Iris pigment epithelial cell (primary cell): ENCODE measurements at places on chromosomes 13 and 19.
A peak's percentile ranks its signal among the peaks of the same experiment; 100 is the strongest.

GRCh38 chr13:110647365-110647737, 32.0 kb downstream of the NAXD start:
- no peak for DNase-seq

DNA sequence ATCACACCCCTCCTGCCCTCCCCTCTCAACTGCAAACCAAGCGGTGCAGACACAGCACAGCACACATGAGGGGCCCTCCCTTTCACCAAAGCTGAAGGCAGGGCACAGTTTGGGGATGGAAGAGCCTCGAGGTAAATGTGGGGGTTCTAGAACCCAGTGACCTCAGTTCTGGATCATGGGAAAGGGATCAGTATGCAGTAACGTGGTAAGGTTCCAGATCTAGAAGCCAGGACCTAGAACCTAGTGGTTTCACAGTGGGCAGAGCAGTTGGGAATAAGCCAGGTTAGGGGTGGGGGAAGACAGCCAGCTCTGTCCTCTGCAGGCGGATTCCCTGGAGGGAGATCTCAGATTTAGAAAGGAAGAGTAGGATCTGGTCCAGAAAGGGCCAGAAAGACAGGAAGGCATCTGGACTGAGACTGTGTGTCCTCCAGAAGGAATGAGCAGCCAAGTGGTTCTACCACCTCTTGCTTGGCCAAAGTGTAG, 3.1 kb downstream of the FTL start:
- no peak for DNase-seq

- no peak for DNase-seq
Observed at GRCh38 chr13:78339927-78340326, 263.4 kb downstream of the POU4F1 start.

- peak; percentile 39 for DNase-seq
Observed at GRCh38 chr13:49932066-49932465, 4.1 kb downstream of the SPRYD7 start.

DNA sequence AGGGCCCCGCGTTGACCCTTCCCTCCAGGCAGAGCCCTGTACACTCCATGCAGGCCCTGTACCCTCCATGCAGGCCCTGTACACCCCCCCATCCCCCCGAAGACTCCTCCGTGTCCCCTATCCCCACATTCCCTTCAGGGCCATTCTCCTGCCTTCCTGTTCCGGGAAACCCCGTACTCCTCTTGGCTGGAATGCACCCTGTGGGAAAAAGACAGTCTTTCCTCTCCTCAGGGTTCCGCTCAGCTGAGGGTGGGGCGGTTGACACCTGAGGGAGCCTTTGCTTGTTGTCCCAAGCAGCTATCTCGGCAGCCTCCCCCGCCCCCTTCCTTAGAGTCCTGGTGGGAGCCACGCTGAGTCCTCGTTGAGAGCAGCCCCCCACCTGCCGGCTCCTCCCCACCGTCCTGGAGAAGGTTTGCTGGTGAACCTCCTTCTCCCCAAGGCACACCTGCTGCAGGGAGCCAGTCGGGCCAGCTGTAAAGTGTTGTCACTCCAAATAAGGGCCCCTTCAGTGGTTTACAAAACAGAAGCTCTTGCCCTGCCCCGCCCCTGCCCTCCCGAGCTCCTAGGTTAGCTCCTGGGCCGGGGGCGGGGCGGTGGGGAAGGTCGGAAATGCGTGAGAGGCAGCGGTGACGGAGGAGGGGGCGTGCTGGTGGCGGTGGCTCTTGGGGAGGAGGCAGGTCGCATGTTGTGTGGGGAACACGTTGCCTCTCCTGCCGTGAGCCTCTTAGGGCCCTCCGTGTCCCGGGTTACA, 1.5 kb downstream of the GNA11 start:
- no peak for DNase-seq

DNA sequence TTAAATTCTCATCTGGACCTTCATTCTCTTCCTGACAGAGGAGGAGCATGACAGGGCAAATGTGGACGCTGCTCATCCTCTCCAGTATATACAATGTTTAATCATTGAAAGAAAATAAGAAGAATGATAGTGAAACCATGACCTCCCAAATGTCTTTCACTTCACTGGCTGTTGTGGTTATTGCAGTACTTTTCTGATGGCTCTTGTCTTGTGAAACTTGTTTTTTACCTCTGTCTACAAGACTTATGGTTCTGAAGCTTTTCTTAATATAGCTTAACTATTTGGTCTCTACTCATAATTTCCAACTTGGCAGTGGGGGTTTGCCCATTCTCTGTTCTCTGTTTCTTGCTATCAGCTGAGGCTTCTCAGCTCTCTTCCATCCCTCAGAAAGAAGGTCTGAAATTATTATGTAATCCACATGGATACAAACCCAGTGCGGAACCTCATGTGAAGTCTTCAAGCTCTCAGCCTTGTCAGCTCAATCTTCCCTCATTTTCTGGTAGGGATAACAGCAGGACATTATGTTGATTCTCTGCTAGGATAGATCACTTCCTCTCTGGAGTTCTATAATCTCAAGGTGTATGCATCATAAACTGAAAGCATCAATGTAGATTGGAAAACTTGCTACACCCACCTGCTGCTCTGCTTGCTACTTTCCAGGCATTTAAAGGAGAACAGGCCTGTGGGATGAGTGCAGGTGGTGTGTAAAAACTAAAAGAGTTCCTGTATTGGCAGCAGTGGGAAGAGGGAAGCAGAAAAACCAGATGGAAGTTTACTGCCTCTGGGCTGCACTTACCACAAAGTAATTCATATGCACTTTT, 250.3 kb upstream of the HTR2A start:
- DNase-seq = no peak

GRCh38 chr13:33323801-33324510, 38.4 kb upstream of the STARD13 start:
- peak; percentile 33 for DNase-seq

DNA sequence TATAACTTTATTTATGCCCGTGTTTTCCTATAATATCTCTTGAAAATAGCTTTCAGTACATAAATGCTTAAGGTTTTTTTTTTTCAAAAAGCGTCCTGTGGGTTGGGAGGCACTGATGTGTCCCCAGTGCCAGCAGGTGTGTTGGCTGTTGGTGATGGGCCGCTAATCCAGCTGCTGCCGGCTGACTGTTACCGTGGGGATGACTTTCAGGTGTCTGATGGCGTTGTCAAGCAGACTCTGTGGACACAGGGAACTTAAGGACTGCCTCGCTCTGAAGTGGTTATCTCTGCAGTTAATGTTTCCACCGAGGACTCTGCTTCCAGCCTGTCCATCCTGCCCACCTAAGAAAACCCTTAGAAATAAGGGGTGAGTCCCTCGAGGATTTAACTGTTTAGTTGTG, 94.5 kb downstream of the ANKRD10 start:
- DNase-seq = no peak

GRCh38 chr19:50311723-50312635, 17.2 kb downstream of the KCNC3 start:
- no peak for DNase-seq

DNA sequence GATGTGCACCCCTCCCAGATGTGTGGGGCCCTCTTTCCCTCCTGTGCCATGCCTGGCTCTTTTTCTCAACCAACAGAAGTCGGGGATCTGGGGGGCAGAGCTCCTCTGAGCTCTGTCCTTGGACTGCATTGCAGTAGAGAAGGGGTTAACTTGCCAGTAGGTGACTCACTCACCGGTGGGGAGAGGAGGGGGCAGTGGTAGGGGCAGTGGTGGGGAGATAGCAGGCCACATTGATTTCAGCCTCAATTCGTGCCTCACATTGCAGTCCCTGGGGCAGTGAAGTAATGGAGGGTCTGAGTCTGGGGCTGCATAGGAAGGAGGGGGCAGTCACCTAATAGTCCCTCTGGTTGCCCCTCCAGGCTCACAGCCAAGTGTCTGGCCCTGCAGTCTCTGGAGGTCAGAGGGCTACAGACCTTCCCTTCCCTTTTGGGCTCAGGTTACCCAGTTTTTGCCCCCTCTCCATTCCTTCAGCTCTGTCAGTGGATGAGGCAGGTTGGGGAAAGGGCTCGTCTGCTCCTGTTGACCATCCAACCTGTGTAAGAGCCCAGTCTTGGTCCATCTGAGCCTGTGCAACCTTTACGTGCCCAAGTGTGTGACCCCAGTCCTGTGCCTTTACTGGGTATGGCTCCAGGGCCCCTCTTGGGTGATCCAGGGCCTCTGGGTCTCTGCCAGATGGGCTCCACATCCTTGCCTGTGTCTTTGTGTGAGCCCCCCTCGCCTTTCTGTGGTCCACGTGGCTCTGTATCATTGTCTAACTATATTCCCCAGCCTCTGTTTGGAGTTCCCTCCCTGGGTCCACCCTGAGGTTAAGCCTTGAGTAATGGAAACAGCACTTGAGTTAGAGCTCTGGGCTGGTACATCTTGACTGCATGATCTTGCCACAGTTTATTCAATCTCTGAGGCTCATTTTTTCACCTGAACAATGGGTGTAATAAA, 13.0 kb downstream of the CIC start:
- peak; percentile 41 for DNase-seq

DNA sequence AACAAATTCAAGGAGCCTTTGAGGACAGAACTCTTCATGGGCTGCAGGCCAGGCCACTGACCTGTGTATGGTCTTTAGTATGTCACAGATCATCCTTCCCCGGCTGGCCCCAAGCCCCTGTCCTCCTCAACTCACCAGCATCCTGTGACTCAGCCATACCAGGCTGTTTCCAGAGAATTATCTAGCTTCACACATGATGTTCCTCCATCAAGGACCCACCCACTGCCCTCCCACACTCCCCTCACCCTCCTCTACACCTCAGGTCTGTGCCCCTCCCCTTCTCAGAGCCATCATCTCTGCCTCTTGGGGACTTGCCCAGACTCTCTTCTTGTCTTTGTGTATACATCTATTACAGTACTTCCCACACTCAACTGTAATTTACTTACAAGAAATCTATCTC, 14.7 kb downstream of the DCT start:
- DNase-seq = no peak

GRCh38 chr19:13984186-13984585, 21.9 kb downstream of the RFX1 start:
- DNase-seq = no peak

DNA sequence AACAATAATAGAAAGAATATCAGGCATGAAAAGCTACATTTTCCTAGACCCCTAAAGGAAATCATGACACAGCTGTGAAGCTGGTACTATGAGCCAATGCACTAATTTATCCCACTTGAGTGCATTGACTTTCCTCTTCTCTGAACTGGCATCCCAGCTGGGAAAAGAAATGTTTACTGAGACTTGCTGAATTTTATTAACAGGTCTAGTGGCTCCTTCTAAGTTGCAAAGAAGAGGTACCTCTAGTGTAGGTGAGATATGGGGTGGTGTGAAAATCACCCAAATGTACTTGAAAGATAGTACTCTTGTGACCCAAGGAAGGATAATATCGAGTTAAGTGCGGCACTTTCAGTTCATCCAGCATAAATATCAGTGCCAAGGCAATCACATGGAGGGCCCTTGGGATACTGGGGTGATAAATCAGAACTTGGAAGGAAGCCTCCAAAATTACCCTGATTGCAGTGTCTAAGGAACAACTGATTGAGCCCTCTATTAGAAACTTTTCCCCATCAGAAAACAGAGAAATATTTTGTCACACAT, 369.2 kb downstream of the PCDH9 start:
- no peak for DNase-seq

- peak; percentile 43 for DNase-seq
Observed at GRCh38 chr19:23098988-23099387, 17.8 kb upstream of the ZNF730 start.

DNA sequence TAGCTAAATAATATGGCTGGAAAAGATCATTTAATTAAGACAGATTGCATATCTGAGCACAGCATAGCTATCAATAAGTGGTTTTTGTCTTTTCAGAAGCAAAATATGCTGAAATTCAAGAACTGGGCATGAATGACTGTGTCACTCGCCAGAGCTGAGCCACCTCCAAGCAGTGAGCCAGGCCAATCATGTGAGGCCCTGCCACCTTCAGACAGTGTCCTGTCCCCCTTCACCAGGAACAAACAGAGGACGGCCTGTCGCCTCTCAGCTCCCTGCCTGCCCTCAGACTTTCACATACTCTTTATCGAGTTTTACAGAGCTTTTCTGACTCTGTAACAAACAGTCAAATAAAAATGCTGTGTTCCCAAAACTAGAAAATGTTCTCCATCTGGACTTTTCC, 171.0 kb upstream of the TSC22D1 start:
- DNase-seq = no peak

DNA sequence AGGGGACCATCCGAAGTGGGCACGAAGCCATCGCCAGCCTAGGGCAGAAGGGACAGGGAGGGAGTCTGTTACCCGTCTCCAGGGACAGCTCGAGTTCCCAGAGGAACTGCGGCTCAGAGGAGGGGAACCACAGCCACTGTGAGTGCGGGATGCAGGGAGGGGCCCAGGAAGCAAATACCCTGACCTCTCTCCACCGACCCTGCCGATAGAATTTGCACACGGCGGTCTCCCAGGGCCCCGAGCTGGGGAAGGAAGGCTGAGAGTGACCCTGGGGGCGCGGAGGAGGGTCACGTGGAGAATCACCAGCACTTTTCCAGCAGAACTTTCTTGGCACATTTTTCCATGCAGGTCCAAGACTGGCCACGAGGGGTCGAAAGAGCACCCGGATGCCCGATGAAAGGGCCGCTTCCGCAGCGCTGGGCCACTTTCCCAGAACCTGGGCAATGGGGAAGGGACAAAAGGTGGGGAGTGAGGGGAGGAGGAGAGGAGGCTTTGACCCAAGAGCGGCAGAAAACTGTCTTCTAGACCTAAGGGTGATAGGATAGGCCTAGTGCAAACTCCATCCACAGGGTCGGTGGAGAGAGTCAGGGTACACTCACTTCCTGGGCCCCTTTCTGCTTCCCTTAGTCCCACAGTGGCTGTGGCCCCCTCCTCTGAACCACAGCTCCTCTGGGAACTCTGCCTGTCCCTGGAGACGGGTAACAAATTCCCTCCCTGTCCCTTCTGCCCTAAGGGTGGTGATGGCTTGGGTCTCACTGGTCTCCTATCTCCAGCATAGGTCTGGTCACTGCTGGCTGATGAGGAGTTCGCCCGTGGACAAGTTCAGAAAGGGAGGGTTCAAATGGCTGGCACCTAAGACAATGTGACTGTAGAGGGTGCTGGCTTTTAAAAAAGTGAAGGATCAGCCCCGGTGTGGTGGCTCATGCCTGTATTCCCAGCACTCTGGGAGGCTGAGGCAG, 5.3 kb upstream of the GPR4 start:
- peak; percentile 47 for DNase-seq

DNA sequence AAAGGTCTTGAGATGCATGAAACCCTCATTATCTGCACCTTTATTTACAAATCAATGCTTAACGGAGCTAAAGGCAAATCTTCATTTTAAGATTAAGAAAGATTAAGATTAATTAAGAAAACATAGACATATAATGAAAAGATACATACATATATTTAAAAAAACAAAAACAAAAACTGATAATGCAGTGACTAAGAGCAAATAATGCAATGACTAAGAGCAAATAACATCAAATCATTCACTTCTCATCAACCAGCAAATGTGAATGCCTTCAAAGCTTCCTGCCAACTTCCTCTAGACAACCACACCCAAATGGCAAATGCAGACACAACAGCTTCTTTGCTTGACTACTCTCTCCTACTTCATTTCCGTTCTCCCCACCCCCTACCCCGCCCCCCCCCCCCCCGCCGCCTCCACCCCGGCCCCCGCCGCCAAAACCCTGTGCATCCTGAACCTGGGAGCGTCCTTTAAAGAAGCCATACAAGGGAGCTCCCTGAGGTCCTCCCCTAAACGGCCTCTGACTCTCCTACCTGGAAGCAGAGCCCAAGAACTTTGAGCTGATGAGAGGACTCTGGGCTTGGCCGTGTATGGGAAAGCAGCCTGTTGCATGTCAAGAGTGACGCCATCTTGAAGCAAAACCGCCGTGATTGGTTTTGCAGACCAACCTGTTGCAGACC, 24.5 kb downstream of the TEX101 start:
- no peak for DNase-seq

GRCh38 chr13:43744261-43745031, 42.3 kb downstream of the ENOX1 start:
- DNase-seq = no peak

GRCh38 chr13:46846726-46847125, 49.8 kb upstream of the ESD start:
- no peak for DNase-seq
